Effector memory CD4-positive, alpha-beta T cell (primary cell): ENCODE measurements at places on chromosomes 12 and 14.

- H3K4me3 ChIP-seq: no peak overlapping the region
- H3K27ac ChIP-seq: no peak overlapping the region
- H3K4me1 ChIP-seq: no peaks in the 10 kb centered on the region
- no peaks in the 10 kb centered on the region for H3K36me3 ChIP-seq
- no peaks in the 10 kb centered on the region for H3K27me3 ChIP-seq
These were observed 807.8 kb upstream of the TMEM132C start for GRCh38 chr12:127459166-127459565.

GRCh38 chr12:79871621-79872020, 63.3 kb downstream of the PPP1R12A start:
- H3K27ac ChIP-seq: no peak overlapping the region
- no peak for DNase-seq
- no peaks in the 10 kb centered on the region for H3K27me3 ChIP-seq
- no peak overlapping the region for H3K4me3 ChIP-seq

GRCh38 chr14:58846682-58847465, 209.1 kb downstream of the DACT1 start:
- H3K4me1 ChIP-seq: no peaks in the 10 kb centered on the region
- H3K36me3 ChIP-seq: no peaks in the 10 kb centered on the region
- no peaks in the 10 kb centered on the region for H3K27me3 ChIP-seq
- no peak overlapping the region for H3K4me3 ChIP-seq

DNA sequence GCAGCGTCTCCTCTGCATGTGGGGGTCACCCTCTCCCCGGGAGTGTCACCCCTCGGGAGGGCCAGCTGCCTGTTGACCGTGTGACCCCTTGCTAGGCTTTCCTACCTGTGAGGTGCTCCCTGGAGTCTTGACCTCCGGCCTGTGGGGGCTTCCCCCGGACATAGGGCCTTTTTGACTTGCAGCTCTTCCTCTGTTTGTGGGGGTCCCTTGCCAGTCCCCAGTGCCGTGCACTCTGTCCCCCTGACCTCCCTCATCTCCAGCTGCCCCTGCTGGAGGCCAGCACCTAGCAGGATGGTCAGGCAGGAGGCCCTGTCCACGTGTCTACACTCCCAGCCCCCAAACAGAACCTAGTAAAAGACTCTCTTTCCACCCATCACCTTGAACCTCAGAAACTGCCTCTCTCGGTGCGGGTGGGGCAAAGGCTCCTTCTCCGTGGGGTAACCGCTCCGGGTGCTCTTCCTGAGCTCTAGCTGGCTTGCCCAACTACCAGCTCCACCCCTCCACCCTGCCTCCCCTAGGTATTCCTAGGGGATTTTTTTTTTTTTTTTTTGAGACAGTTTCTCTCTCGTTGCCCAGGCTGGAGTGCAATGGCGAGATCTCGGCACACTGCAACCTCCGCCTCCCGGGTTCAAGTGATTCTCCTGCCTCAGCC, 810 bp downstream of the AACS start:
- H3K36me3 ChIP-seq: no peaks in the 10 kb centered on the region
- H3K4me1 ChIP-seq: peaks cover 10% of the 10 kb centered on the region
- no peak overlapping the region for H3K27ac ChIP-seq
- H3K27me3 ChIP-seq: no peaks in the 10 kb centered on the region
- H3K4me3 ChIP-seq: peak overlapping the region; percentile 84
- DNase-seq: no peak
